Activated T-cell treated with anti-CD3 and anti-CD28 coated beads, Interleukin-2, amount 50 U/mL, for 1 hour (primary cell): ENCODE measurements at places on chromosomes 11 and 22.
A peak's percentile ranks its signal among the peaks of the same experiment; 100 is the strongest.

DNA sequence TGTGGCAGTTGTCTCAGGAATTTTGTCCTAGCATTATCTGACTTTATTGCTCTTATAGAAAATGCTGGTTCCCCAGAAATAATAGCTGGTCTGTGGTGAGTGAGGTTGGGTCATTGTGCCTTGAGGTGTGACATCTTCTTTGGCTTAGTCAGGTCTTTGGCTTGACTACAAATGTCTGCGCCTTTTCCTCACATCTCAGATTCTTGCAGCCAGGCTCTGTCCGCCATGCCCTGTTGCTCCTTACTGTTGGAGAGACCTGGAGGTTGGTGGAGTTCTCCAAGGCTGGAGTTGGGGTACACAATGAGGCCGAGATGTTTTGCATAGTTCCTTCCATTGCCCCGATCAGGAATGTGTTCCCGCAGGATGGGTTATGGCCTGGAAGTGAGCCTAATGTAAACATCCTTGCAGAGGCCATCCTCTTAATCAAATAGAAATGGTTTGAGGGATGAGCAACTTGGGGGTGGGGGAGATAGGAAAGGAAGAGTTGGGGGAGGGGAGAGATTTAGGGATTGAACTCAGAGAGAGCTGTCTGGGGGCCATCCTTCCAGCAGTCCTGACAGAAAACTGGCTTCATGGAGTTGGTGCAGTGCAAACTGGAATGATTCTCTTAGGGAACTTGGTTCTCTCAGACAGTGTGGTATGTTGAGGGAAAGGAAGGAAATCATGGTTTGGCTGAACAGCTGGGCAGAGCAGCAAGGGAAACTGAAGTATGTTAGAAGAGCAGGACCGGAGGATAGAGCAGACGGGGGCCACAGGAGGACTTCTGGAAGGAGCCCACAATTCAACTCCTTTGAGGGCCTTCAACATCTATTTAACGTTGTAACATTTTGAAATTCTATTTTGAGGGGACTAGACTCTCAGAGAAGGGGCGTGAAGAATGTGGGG, 49.9 kb downstream of the ZBTB16 start:
- DNase-seq, result no peak

DNA sequence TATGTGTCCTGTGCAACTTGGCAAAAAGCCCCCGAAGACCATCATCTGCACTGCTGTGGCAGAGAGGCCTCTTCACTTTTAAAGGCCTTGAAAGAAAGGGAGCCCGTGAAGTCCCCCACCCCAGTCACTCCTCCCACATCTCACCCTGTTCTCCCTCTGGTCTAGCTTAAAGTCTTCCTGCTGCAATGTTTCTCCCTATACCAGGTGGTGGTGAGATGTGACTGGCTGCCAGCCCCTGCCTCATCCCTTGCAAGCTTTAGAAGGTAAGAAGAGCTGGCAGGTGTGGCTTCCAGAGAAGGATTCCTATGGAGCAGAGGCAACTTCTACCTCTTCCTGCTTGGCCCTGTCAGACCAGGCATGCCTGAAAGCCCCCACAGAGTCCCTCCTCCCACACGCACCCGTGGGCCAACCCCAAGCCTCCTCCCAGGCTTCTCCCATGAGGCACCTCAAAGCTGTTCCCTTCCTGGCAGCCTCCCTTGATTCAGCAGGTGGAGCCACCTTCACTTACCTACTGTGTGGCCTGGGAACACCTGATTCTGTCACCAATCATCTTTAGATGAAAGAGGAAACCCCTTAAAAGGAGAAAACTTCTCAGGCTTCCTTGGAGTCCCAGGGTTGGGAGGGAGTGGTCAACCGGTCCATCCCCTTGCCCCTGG, 4.0 kb upstream of the TRIM29 start:
- no peak for DNase-seq

DNA sequence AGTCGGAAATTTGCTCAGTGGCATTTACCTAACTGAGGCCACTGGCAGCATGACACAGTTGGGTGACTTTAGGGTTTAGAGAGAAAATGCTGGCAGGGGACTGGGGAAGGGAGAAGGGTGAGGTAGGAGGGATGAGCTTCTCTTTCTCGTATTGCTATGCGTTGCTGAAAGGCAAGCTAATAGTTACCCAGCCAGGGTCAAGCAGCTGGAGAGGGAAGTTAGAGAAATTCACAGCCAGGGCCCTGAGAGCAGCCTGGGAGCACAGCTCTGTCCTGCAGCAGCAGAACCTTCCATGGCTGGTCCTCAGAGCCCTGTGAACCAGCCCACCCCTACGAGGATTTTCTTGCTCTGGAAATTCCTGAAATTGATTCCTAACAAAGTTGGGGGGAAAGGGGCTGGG, 679.6 kb downstream of the NTM start:
- DNase-seq, result no peak

- no peak for DNase-seq
These were observed 12.5 kb downstream of the NNMT start for GRCh38 chr11:114308689-114309089.

GRCh38 chr11:34512840-34513681, 533 bp downstream of the ELF5 start:
- DNase-seq, result peak; percentile 44

GRCh38 chr11:86938203-86938899, 16.8 kb downstream of the FZD4 start:
- no peak for DNase-seq

DNA sequence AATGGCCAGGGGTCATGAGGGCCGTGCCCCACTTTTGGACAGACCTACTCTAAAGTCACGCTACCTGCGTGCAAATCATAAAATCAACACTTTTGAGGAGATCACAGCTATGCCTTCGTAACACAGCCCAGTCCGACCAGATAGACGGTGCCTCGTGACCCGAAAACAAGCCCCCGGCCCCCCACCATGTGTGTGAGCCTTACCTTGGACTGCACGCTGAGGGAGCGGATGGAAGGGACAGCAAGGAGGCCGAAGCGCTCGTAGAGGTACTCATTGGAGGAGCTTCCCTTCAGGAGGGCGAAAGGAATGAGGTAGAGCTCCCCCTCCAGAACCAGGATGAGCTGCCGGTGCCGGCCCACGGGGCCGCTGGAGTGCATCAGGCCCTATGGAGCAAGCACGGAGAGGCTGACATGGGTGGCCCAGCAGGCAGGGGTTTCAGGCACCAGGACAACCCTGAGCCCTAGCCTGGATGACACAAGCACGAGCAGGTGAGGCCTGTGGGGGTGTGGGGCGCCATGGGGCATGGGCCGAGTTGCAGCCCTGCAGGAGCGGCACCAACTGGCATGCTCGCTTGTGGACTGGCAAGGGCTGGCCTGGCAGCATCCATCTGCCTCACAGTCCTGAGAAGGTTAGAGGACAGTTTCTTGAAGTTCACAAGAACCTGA, 82.2 kb upstream of the PITPNB start:
- DNase-seq, result no peak

DNA sequence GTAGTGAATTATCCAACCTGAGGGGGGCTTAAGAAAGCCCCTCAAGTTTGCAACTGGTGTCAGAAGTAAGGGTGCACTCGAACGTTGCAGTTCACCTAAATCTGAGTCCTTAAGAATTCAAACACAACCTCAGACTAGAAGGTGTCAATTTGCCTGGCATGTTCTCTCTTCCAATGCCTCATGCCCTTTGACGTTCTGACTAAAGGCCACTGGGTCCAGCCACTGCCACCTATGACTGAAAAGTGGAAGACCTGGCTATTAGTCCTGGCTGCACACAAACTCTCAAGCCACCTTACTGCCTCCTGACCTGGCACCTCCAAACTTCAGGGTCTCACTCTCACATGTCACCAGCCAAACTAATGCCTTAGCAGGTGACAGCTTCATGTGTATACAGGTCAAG, 8.0 kb downstream of the APOL4 start:
- DNase-seq, result no peak
